ENCODE measurements at places on chromosomes 5 and 9. TPM values are rescaled to one million over a fixed set of nuclear protein-coding genes. Genes with fewer than 3 reads are reported as not detected.

Gene ORM2
- total RNA-seq, result not detected

Gene PAPPA
- not detected for total RNA-seq

Gene RNF183
- total RNA-seq, result not detected

Gene GPR150
- total RNA-seq, result 0.87 TPM

Gene BAAT
- not detected for total RNA-seq

Gene POLR3G
- total RNA-seq, result 3.0 TPM

Gene FYB1
- total RNA-seq, result 396 TPM

Gene MAPKAP1
- total RNA-seq, result 63.6 TPM

Gene RAB14
- total RNA-seq, result 65.8 TPM

Gene QRFP
- total RNA-seq, result not detected

Gene GABRA1
- total RNA-seq, result not detected

Gene SLC34A3
- not detected for total RNA-seq

Gene SLC6A3
- total RNA-seq, result 0.08 TPM

Gene TNFSF8
- total RNA-seq, result 88.8 TPM

Gene MRPL41
- total RNA-seq, result 37.1 TPM

Gene PROB1
- 3.4 TPM for total RNA-seq

Gene KCNMB1
- not detected for total RNA-seq

Gene ACTBL2
- total RNA-seq, result not detected

Gene FUT7
- total RNA-seq, result 8.9 TPM

Gene IL3
- 0.40 TPM for total RNA-seq

Gene RLN2
- 2.3 TPM for total RNA-seq

Gene LHX3
- total RNA-seq, result not detected

Gene CDH9
- total RNA-seq, result not detected

Gene PCDHB4
- not detected for total RNA-seq

Gene ARHGEF39
- total RNA-seq, result 13.5 TPM

Gene GFPT2
- total RNA-seq, result not detected

Gene GRIN1
- 0.05 TPM for total RNA-seq

Gene CCNI2
- 6.2 TPM for total RNA-seq

Gene PPP1R2B
- total RNA-seq, result 0.17 TPM

Gene CCL21
- total RNA-seq, result not detected

Gene SAPCD2
- 40.6 TPM for total RNA-seq

Gene CAMK4
- total RNA-seq, result 138 TPM

Gene MEIKIN
- total RNA-seq, result not detected

Gene MYMK
- not detected for total RNA-seq

Gene IER5L
- 2.3 TPM for total RNA-seq

Gene NUTM2F
- total RNA-seq, result not detected

Gene ZNF189
- 12.9 TPM for total RNA-seq

Gene PCDHGA6
- not detected for total RNA-seq

Data from activated CD4-positive, alpha-beta T cell treated with anti-CD3 and anti-CD28 coated beads, Interleukin-2, amount 10 ng/mL, durations not matched to agents 7 days and 5 days (primary cell).